Sigmoid colon (tissue), 7 donors: ENCODE measurements at places on chromosomes 12 and 14. TPM values are rescaled to one million over a fixed set of nuclear protein-coding genes. Genes with fewer than 3 reads are reported as not detected.
A peak's percentile ranks its signal among the peaks of the same experiment; 100 is the strongest.

GRCh38 chr14:64190974-64191502, 103.1 kb downstream of the ESR2 start:
- no peak overlapping the region for H3K27ac ChIP-seq
- H3K27me3 ChIP-seq, result no peaks in the 10 kb centered on the region
- no peaks in the 10 kb centered on the region for H3K4me1 ChIP-seq
- no peak overlapping the region for H3K4me3 ChIP-seq
- peaks cover 23% of the 10 kb centered on the region for H3K36me3 ChIP-seq

Gene SYCP3
- 0.36 TPM for total RNA-seq

DNA sequence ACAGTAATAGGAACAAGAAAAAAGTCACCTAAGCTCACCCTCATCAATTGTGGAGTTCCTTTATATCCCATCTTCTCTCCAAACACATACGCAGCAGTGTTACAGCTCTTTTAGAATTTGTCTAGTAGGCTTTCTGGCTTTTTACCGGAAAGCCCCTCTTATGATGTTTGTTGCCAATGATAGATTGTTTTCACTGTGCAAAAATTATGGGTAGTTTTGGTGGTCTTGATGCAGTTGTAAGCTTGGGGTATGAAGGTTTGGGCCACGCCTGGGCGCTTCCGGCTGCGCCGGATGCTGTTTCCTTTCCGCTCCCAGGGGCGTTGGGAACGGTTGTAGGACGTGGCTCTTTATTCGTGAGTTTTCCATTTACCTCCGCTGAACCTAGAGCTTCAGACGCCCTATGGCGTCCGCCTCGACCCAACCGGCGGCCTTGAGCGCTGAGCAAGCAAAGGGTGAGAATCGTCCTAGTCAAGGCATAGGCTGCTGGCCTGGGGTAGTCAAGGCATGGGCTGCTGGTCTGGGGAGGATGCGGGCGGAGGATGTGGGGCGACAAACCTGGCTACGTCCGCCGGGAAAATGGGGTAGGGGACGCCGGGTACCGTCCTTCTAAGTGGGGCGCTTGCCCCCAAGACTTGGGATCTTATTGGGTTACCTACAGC, at the start of the genes C12orf57 and RNU7-1:
Gene C12orf57 (plus strand): TSS at position 301 of the 659 bp plus-strand sequence. CDS start 100 bp downstream, at position 401.
Gene RNU7-1 (plus strand): TSS at position 95 of the 659 bp plus-strand sequence.
- DNase-seq, result peak; percentile 92
- H3K27me3 ChIP-seq, result no peaks in the 10 kb centered on the region
- H3K27ac ChIP-seq, result peak within 1 kb of the TSS; percentile 97
- H3K4me1 ChIP-seq, result no peaks in the 10 kb centered on the region
- peaks cover 6% of the 10 kb centered on the region for H3K36me3 ChIP-seq

- H3K27me3 ChIP-seq, result no peaks in the 10 kb centered on the region
- H3K36me3 ChIP-seq, result no peaks in the 10 kb centered on the region
- no peak overlapping the region for H3K4me3 ChIP-seq
- no peak overlapping the region for H3K27ac ChIP-seq
These were observed 58.1 kb upstream of the DHRS4 start for GRCh38 chr14:23895480-23895879.

DNA sequence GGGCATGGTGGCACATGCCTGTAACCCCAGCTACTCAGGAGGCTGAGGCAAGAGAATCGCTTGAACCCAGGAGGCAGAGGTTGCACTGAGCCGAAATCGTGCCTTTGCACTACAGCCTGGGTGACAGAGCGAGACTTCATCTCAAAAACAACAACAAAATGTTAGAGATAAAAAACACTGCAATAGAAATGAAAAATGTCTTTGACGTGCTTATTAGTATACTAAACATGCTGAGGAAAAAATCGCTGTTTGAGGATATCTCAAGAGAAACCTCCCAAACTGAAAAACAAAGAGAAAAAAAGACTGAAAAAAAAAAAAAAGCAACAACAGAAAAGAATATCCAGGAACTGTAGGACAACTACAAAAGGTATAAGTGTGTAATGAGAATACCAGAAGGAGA, 15.2 kb upstream of the APOLD1 start:
- no peaks in the 10 kb centered on the region for H3K27me3 ChIP-seq
- no peak for DNase-seq
- H3K27ac ChIP-seq, result no peak overlapping the region
- no peaks in the 10 kb centered on the region for H3K4me1 ChIP-seq

Gene SLC25A21
- total RNA-seq, result 1.1 TPM

- no peaks in the 10 kb centered on the region for H3K36me3 ChIP-seq
- H3K4me3 ChIP-seq, result no peak overlapping the region
- H3K27ac ChIP-seq, result no peak overlapping the region
- H3K27me3 ChIP-seq, result no peaks in the 10 kb centered on the region
- H3K4me1 ChIP-seq, result no peaks in the 10 kb centered on the region
- DNase-seq, result no peak
These were observed 29.9 kb upstream of the MYBPC1 start for GRCh38 chr12:101564912-101565311.

Gene CKAP4
- 23.2 TPM for total RNA-seq

DNA sequence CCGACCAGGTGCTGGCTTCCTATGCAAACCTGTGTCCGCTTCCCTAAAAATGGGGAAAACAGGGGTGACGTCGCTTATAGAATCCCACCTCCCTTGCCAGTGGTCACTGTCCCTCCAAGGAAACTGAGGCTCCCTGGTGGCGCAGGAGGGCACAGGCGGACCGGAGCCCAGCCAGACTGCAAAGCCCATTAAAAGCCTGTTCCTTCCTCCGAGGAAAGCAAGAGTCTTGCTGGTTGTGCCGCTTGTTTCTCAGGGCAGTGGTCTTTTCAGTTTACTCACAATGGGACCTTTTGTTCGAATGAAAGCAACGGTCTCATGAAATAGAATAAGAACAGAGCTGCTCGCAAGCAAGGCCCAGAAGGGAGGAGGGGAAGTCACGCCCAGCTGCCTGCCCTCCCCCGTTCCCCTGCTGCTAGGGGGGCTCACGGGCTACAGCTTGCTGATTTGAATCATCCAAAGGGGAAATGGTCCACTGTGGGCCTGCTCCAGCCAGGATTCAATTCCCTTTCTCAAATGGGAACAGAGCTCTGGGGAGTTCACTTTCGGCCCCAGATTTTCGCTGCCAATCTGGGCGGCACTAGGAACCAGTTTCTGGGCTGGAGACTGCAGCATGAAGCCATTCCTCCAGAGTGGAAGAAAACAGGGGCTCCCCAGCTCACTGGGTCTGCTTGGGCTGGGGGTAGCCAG, 4.6 kb upstream of the SELPLG start:
- H3K27me3 ChIP-seq, result no peaks in the 10 kb centered on the region
- DNase-seq, result peak; percentile 85
- H3K36me3 ChIP-seq, result no peaks in the 10 kb centered on the region

DNA sequence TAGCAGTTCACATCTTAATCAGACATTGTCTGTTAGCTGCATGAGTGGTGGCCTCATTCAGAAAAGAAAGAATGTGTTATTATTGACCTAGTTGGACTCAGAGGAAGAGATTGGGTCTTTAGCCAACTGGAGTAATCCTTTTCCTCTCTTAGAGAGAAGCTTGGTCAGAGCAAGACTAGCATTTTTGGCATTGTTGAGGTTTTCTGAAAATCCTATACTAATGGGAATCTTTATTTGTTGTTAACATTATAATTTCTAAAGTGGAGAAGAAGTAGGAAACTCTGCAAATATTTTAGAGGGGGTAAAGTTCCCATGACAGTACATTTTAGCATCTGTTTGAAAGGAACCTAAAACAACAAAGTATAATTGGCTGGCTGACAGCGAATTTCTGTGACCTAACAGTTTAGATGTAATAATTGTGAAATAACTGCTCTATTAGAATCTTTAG, 9.7 kb downstream of the TOX4 start:
- peaks cover 40% of the 10 kb centered on the region for H3K36me3 ChIP-seq
- no peak overlapping the region for H3K27ac ChIP-seq
- no peaks in the 10 kb centered on the region for H3K4me1 ChIP-seq
- H3K4me3 ChIP-seq, result no peak overlapping the region

Gene CCDC196
- total RNA-seq, result not detected

GRCh38 chr14:21912367-21912766, 238.7 kb upstream of the OR4E1 start:
- no peak for DNase-seq
- H3K36me3 ChIP-seq, result no peaks in the 10 kb centered on the region
- no peaks in the 10 kb centered on the region for H3K27me3 ChIP-seq
- H3K4me1 ChIP-seq, result peaks cover 7% of the 10 kb centered on the region
- no peak overlapping the region for H3K4me3 ChIP-seq
- no peak overlapping the region for H3K27ac ChIP-seq

DNA sequence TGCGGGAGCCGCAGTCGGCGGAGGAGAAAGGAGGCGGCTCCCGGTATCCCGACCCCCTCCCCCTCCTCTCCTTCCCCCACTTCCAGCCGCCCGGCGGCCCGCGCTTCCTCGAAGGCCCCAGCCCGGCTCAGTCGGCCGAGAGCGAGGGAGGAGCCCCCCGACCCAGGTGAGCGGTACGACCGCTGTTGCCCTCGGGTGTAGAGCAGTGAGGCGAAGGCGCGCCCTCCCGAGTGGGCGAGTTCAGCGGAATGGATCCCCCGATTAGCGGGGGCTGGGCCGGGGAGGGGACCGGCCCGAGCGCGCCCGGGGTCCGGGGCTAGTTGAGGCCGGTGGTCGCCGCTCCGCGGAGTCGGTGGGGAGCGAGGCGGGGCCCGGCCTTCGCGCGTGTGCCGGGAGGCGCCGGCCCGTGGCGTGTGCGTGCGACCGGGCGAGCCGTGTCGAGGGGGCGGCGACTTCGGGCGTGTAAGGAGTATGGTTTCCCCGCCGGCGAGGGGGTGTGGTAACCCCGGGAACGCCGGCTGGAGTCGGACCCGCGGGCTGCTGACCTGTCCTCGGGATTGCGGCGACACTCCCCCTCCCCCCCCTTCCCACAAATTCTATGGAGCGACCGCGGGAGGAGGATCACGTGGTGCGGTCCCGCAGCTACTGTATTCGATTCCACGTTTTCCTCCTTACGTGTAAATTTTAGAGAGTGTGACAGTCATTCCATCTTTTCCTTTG, 501 bp downstream of the RIMKLB start:
- no peaks in the 10 kb centered on the region for H3K36me3 ChIP-seq
- peak overlapping the region; percentile 94 for H3K4me3 ChIP-seq
- peak; percentile 85 for DNase-seq
- peaks cover 37% of the 10 kb centered on the region for H3K4me1 ChIP-seq

Gene LYZ
- total RNA-seq, result 29.5 TPM

Gene RFX4
- total RNA-seq, result not detected

- no peak for DNase-seq
- H3K27me3 ChIP-seq, result no peaks in the 10 kb centered on the region
- no peak overlapping the region for H3K4me3 ChIP-seq
- H3K4me1 ChIP-seq, result no peaks in the 10 kb centered on the region
- no peak overlapping the region for H3K27ac ChIP-seq
These were observed 240.5 kb downstream of the PPFIA2 start for GRCh38 chr12:81518638-81519037.

- peaks cover 50% of the 10 kb centered on the region for H3K36me3 ChIP-seq
- no peak for DNase-seq
- no peak overlapping the region for H3K4me3 ChIP-seq
- no peak overlapping the region for H3K27ac ChIP-seq
- H3K4me1 ChIP-seq, result no peaks in the 10 kb centered on the region
- H3K27me3 ChIP-seq, result no peaks in the 10 kb centered on the region
These were observed 37.8 kb downstream of the HELB start for GRCh38 chr12:66340131-66340530.

DNA sequence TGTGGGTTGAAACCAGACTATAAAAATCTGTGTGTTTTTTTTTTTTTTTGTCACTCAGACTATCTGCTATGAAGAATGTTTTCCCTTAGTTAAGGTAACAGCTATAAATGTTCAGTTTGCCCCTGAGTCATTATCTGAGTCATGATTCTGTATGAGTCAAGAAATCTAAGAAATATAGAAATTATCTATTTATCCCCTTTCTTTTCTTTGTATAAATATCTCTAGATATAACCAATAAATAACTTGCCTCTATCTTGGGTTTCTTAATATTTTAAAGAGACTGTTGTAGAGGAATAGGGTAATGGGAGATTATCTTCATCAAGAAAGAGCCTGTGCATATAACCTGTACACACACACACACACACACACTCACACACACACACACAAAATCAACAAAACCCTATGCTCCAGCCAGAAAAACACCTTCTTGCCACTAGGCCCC, 161.7 kb upstream of the EEA1 start:
- no peak overlapping the region for H3K4me3 ChIP-seq
- no peaks in the 10 kb centered on the region for H3K4me1 ChIP-seq
- H3K36me3 ChIP-seq, result no peaks in the 10 kb centered on the region

- H3K27me3 ChIP-seq, result no peaks in the 10 kb centered on the region
- H3K4me3 ChIP-seq, result no peak overlapping the region
- no peak overlapping the region for H3K27ac ChIP-seq
These were observed 1244.9 kb upstream of the SEL1L start for GRCh38 chr14:82778601-82779000.

Gene KIAA0586
- total RNA-seq, result 20.2 TPM

- H3K27me3 ChIP-seq, result no peaks in the 10 kb centered on the region
- H3K27ac ChIP-seq, result no peak overlapping the region
- no peaks in the 10 kb centered on the region for H3K4me1 ChIP-seq
- no peaks in the 10 kb centered on the region for H3K36me3 ChIP-seq
These were observed 527.7 kb downstream of the FUT8 start for GRCh38 chr14:65940056-65940735.

DNA sequence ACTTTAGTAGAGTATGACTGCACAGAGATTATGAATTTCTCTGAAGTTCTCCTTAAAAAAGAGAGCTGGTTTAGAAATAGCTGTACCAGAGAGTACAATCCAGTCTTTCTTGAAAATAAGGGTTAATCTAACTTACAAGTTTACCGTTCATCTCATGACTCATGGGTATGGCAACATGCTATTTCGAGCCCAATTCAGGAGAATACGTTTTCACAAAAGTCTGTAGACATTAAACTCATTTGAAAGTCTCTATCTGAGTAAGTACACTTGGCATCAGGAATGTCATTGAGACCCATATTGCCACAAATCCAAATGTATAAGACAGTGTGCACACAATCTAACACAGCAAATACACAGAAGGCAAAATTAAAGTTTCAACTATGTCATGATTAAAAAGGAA, 160.5 kb downstream of the PIK3C2G start:
- no peak overlapping the region for H3K4me3 ChIP-seq
- DNase-seq, result no peak
- no peaks in the 10 kb centered on the region for H3K27me3 ChIP-seq
- H3K36me3 ChIP-seq, result no peaks in the 10 kb centered on the region

- H3K4me3 ChIP-seq, result no peak overlapping the region
- H3K36me3 ChIP-seq, result no peaks in the 10 kb centered on the region
- no peak overlapping the region for H3K27ac ChIP-seq
- no peaks in the 10 kb centered on the region for H3K4me1 ChIP-seq
These were observed 23.2 kb downstream of the BCL11B start for GRCh38 chr14:99248761-99249171.
